Hematopoietic multipotent progenitor cell treated with erythropoietin and hydrocortisone succinate and interleukin-3 and kit ligand, for 4 days (in vitro differentiated cells): ENCODE measurements at places on chromosomes 1 and 21.

GRCh38 chr1:223682502-223682901, 17.0 kb upstream of the CAPN8 start:
- no peak for DNase-seq

DNA sequence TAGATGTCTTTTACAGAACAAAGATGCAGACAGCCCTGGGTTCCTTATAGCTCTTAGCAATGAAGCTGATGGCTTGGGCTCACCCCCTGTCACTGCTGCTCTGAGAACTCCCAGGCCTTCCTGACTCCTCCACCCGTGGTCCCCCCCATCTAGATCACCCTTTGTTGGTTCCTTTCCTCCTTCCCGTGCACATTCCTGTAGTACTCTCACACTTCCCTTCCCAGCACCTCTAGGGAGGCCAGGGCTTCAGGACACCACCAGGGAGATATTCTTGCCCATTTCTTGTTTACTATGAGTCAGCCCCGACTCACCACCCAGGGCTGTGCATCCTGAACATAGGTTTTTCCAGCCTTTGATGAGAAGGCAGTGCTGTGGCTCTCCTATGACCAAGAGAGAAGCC, 14.4 kb upstream of the NOS1AP start:
- no peak for DNase-seq

DNA sequence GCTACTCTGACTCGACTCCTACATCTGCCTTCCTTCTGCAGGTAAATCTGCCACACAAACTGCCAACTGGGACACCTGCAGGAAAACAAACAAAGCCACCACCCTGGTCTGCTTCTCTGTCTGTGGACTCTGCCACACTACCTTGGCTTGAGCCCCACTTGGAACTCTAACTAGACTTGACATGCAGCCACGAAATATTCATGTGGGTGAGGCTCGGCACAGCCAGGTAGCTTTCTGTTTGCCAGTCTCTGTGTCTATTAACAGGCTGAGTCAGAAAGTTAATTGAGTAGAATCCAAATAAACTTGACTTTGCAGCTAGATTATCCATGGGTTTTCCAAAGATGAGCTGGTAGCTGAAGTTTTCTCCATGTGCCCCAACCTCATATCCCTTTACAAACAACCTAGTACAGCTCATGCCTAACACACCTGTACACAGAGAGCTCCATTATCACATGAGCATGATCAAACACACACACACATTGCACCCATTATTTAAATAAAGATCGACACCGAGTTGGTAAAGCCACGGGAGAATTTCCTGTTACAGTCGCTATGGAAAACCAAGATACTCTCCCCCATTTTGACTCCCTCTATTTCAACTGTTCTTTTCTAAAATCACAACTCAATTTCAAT, 808 bp downstream of the C1orf116 start:
- no peak for DNase-seq

- DNase-seq: no peak
Measured at GRCh38 chr1:178278916-178279686, 185.2 kb downstream of the RASAL2 start.

DNA sequence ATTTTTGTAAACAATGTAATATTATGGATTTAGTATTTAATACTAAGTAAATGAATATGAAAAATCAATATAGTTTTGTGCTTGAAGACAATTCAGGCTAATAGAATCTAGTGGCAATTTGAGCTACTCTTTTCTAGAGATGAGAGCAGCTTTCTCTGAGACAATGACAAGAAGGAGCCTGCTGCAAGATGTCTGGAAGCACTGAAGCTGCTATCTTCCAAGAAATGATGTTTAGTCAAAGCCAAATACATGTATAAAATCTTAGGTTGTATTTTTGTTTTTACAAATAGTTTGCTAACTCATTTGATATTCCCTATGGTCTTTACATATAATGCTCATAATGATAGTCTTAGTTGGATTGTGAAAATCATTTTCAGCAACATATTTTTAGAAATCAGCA, 103.9 kb upstream of the COL24A1 start:
- DNase-seq: no peak

GRCh38 chr1:89104147-89104546, 21.8 kb downstream of the GBP2 start:
- no peak for DNase-seq

DNA sequence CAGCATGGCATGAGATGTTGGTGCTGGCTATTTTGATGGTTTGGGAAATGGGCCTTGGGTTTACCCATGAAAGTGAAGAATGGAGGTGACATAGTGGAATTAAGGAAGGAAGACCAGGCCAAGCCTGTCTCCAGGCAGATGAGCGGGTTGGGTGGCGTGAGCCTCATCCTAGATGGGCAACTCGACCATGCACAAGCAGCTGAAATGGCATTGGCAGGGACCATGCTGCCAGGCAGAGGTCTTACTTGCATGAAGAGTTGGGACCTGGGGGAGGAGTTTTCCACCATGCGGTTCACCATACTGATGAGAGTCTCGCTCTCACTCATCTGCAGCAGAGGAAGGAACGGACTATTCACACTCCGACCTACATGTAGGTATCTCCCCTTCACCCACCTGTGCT, 37.5 kb upstream of the GOLT1A start:
- no peak for DNase-seq

DNA sequence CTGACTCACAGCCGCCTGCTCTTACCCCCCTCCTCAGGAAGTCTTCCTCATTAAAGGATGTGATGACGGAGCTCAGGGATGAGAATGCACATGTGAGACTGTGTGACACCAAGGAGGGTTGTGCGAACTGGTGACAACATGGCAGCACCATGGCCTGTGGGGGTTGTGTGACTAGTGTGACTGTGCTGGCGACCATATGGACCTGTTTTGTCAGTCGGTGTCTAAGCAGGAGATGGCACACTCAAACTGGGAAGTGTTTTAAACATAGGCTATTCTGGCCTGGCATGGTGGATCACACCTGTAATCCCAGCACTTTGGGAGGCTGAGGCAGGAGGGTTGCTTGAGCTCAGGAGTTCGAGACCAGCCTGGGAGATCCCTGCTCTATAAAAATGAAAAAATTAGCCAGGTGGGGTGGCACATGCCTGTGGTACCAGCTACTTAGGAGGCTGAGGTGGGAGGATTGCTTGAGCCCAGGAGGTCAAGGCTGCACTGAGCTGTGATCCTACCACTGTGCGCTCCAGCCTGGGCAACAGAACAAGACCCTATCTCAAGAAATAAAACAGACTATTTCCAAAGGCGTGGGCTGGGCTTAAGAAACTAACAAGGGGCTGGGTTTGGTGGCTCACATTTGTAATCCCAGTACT, 7.4 kb downstream of the TRNP1 start:
- no peak for DNase-seq

GRCh38 chr1:238152119-238152518, 261.4 kb upstream of the ZP4 start:
- no peak for DNase-seq

DNA sequence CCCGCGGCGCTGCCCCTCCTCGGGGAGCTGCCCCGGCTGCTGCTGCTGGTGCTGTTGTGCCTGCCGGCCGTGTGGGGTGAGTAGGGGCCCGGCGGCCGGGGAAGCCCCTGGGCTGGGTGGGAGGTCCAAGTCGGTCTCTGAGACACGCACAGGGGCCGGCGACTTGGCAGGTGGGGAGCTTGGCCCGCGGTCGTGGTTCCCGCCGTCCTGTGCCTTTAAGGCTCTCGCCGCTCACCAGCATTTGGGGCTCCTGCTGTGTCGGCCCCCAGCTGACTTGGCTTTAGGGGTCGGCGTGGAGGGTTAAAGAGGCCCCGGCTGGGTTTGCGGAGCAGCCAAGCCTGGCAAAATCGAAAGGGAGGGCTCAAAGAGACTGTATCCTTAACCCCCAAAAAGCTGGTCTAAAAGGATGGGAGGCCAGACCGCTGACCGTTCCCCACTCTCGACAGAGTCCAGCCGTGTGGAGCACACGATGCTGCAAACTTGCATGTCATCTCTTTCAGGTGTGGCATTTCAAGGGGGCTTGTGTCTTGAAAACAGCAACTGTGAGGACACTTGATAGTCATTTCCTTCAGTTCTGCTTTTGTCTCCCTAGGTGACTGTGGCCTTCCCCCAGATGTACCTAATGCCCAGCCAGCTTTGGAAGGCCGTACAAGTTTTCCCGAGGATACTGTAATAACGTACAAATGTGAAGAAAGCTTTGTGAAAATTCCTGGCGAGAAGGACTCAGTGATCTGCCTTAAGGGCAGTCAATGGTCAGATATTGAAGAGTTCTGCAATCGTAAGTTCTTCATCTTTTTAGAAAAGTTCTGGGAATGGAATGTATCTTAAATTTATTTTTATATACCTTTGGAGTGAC, 540 bp downstream of the CD55 start:
- peak; percentile 54 for DNase-seq

GRCh38 chr21:37667380-37667779, 248.9 kb downstream of the KCNJ6 start:
- DNase-seq: no peak

GRCh38 chr1:176826265-176826664, 338.2 kb downstream of the ASTN1 start:
- DNase-seq: no peak

DNA sequence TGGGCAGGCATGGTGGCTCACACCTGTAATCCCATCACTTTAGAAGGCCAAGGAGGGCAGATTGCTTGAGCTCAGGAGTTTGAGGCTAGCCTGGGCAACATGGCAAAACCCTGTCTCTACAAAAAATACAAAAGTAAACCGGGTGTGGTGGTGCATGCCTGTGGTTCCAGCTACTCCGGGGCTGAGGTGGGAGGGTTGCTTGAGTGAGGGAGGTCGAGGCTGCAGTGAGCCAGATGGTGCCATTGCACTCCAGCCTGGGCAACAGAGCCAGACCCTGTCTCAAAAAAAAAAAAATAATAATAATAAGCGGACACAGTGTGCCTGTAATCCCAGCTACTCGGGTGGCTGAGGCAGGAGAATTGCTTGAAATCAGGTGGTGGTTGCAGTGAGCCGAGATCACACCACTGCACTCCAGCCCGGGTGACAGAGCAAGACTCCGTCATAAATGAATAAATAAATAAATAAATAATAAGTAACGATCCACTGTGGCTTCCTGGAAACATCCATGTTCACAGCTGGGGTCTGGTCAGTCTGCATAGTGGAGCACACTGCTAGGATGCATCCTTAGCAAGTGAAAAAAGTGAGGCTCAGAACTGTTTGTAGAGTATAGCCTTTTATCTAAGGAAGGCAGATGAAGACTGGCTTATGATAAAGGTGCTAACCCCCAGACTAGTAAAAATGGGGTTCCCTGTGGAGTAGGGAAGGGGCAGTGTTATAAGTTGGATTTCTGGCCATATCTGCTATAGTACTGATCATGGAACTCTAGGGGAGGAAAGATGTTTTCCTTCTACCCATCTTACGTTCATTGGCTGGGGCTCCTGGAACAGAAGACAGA, 15.7 kb downstream of the PKNOX1 start:
- peak; percentile 56 for DNase-seq

- no peak for DNase-seq
Measured at GRCh38 chr1:178818416-178818815, 52.5 kb downstream of the ANGPTL1 start.

DNA sequence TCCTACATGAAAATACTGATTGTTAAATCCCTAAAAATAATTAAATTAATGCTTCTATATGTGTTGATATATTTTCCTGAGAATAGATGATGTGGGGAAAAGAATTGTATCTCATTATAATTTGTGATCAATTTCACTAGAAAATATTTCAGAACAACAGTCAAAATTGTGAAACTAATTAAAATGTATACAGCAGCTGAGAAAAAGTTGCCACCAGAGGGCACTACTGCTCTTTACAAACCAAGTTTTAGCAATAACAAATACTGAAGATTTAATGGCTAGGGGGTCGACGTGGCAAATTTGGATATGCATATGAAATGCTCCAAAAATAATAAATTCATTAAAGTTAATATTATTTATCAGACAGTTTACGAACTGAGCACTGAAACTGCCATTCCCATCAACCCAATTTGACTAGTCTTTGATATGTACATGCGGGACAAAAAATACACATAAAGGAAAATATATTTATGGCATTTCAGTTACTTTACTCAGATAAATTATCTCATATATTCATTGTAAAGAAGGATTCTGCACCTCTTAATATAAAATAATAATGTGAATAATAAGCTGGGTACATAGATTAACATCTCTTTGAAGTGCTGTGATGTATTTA, 96.3 kb upstream of the TMPRSS15 start:
- DNase-seq: peak; percentile 70

DNA sequence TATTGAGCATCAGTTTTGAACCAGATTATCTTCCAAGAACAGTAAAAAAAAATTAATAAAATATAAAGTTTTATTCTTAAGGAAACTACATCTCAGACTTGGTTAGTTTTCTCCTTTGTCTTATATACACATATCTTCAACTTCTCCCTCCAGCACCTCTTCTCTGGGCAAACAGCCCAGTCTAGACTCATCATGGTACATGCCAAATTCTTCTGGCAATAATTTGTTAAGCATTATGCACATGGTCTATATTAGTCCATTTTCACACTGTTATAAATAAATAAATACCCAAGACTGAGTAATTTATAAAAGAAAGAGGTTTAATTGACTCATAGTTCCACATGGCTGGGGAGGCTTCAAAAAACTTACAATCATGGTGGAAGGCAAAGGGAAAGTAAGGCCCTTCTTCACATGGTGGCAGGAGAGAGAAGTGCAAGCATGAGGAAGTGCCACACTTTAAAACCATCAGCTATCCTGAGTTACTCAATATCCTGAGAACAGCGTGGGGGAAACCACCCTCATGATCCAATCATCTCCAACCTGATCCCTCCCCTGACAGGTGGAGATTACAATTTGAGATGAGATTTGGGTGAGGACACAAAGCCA, 108.7 kb upstream of the RNPC3 start:
- peak; percentile 0 for DNase-seq

DNA sequence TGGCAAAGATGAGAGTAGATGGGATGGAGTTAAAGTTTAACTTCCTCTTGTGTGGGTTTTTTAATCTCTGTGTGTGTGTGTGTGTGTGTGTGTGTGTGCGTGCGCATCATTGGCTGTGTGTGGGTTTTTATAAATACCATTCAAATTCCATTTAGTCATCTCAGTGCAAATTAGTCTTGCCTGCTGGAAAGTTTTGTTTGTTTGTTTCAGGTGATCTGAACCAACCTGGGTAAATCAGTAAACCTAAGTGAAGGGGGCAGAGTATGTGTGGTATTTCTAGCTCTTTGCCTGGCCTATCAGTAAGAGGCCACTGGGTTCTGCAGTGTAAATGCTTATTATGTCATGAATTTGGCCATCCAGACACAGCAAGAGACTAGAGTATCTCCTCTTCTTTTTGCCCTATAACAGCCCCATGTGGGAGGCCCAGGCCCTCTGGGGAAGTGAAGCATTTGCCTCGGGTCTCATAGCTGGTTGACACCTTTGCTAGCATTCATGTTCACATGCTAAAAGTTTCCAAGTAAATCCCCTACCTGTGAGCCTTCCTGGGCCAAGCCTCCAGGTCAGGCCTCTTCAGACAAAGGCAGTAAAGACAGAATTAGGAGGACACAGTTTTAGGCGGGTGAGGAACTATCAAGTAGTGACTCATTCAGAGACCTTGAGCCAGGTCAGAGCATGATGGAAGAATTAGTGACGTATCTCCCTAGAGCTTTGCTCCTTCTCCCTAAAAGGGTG, 14.7 kb downstream of the INTS3 start:
- peak; percentile 72 for DNase-seq
